ENCODE measurements at places on chromosomes 6 and 20.

- no peak overlapping the region for H3K4me3 ChIP-seq
- H3K36me3 ChIP-seq, result no peaks in the 10 kb centered on the region
- no peak overlapping the region for H3K27ac ChIP-seq
- H3K27me3 ChIP-seq, result no peaks in the 10 kb centered on the region
- peak; percentile 89 for DNase-seq
- H3K4me1 ChIP-seq, result peaks cover 5% of the 10 kb centered on the region
Observed at GRCh38 chr20:50987493-50988210, 29.0 kb downstream of the MOCS3 start.

DNA sequence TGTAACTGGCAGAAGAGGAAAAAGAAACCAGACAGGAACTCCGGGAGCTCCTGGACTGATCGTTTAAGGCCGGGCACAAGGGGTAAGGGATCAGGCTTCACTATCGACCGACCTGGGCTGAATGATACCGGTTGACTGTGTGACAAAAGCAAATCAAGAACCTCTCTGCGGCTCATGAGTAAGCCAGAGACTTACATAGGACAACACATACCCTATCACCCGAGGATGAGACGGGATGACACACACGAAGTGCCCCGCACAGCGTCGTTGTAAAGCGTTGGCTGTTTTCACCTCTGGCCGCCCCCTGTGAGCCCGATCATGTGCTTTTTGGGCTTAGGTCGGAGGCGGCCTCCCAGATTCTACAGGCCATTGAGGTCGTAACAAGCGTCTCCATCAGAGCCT lies 695 bp upstream of the TGIF2 start:
- H3K4me1 ChIP-seq, result peaks cover 26% of the 10 kb centered on the region
- H3K36me3 ChIP-seq, result no peaks in the 10 kb centered on the region
- H3K4me3 ChIP-seq, result peak overlapping the region; percentile 68
- H3K27me3 ChIP-seq, result no peaks in the 10 kb centered on the region
- peak overlapping the region; percentile 72 for H3K27ac ChIP-seq

DNA sequence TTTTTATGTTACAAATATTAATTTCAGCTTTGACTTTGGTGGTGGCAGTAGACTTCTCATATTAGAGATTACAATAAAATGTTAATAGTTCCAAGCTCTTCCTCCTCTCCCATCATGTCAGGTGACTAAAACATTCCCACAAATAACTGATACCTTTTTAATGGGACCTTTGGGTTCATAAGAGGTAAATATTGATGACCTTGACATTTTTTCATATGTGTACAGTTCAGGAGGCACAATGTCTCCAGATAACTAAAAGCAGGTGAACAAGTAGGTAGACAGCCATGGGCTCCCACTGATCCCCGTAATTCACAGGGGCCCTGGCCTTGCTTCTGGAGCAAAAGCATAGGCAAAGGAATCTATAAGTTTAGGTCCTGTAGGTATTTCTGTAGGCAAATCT lies 317.7 kb downstream of the SOX4 start:
- DNase-seq, result no peak
- peaks cover 3% of the 10 kb centered on the region for H3K4me1 ChIP-seq
- no peaks in the 10 kb centered on the region for H3K27me3 ChIP-seq
- no peaks in the 10 kb centered on the region for H3K36me3 ChIP-seq

DNA sequence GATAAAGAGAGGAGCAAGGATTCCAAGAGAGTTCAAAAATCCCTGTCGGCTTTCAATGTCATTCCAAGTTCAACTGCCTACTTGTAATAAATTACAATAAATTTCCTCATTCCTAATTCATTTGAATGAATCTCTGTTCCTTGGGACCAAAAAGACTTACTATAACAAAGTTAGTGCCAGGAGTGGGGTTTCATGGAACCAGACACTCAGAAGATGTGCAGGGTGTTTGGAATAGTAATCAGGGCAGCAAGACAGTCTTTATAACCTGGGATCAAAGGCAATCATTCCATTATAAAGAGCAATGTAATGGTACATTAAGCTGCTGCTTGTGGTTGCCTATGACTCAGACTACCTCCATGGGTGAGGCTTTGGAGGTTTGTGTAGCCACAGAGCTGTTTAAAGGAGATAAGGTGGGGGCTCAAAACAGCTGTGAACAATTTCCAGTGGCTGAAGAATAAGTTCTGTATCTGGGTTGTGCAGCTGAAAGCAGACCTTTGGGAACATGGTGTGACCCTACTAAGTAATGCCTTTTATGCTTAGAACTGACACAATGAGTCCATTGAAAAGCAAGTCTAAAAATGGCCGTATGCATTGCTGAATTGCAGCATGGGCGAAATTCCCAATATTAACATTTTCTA lies 159.9 kb downstream of the LINC00237 start:
- H3K27me3 ChIP-seq, result no peaks in the 10 kb centered on the region
- no peak for DNase-seq
- H3K4me1 ChIP-seq, result no peaks in the 10 kb centered on the region
- H3K36me3 ChIP-seq, result no peaks in the 10 kb centered on the region
- H3K27ac ChIP-seq, result no peak overlapping the region
- no peak overlapping the region for H3K4me3 ChIP-seq

DNA sequence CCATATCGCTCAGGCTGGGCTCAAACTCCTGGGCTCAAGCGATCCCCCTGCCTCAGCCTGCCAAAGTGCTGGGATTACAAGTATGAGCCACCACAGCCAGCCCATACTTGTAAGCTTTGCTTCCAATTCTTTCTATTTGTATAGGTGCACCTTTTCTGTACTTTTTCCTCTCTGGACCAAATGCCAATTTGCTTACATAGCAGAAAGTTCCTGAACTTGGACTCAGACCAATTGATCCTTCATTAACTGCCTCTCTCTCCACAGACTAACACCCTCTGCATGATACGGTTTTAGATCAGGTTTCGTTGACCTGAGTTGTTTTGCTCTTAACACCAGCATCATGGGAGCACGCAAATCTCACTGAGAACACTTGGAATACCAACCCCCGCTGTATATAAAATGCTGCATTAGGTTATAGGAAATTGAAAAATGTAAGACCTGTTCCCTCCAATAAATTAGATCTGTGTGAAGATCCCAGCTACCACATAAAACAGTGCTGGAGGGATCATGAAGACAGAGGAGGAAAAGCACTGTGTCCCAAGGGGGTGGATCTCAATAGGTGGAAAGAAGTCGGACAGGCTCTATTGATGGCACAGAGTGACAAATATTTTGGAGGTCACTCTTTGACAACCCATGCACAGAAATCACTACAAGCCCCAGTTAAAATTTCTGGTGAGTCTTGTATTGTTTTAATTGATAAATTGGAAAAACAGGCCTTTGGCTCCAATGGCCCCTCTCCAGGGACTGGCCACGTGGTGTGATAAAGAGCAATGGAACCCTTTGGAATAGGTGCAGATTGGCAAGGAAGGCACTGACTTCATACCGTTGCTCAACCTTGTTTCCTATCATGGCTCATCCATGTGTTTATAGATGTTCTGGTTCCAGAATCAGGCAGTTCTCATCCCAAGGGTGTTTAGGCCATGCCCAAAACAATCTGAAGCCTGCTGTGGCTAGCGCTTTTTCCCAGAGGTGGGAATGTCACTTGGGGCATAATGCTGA lies 51.2 kb downstream of the ISM1 start:
- peaks cover 18% of the 10 kb centered on the region for H3K36me3 ChIP-seq
- no peak overlapping the region for H3K27ac ChIP-seq
- no peaks in the 10 kb centered on the region for H3K27me3 ChIP-seq
- no peak overlapping the region for H3K4me3 ChIP-seq
- H3K4me1 ChIP-seq, result peaks cover 7% of the 10 kb centered on the region

DNA sequence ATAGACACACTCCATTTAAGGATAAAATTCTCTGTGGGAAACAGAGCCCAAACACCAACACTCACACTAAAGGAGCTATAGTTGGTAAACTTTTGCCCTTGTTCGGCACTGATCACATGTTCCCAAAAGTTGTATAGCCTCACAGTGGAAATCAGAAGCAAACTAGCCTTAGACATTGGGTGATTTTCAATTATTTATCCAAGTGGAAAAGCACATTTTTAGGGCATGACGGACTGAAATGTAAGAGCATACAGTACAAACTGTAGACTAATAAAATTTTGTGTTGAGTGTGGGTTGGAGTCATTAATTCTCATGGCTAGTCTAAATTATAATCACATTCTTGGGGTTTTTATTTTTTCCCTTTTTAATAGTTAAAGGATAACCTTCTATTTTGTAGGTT lies 202.4 kb downstream of the MOXD1 start:
- no peak for DNase-seq
- H3K36me3 ChIP-seq, result no peaks in the 10 kb centered on the region
- no peaks in the 10 kb centered on the region for H3K27me3 ChIP-seq

GRCh38 chr6:24453921-24454320 lies 35.5 kb downstream of the GPLD1 start:
- H3K4me3 ChIP-seq, result no peak overlapping the region
- no peak for DNase-seq
- H3K4me1 ChIP-seq, result no peaks in the 10 kb centered on the region
- no peaks in the 10 kb centered on the region for H3K27me3 ChIP-seq

GRCh38 chr20:44762466-44763140 lies 16.9 kb downstream of the KCNK15 start:
- peaks cover 47% of the 10 kb centered on the region for H3K27me3 ChIP-seq
- H3K4me3 ChIP-seq, result no peak overlapping the region
- no peak overlapping the region for H3K27ac ChIP-seq

Data from mesenchymal stem cell (in vitro differentiated cells and primary cell).